ENCODE measurements at places on chromosomes 12 and 14.

DNA sequence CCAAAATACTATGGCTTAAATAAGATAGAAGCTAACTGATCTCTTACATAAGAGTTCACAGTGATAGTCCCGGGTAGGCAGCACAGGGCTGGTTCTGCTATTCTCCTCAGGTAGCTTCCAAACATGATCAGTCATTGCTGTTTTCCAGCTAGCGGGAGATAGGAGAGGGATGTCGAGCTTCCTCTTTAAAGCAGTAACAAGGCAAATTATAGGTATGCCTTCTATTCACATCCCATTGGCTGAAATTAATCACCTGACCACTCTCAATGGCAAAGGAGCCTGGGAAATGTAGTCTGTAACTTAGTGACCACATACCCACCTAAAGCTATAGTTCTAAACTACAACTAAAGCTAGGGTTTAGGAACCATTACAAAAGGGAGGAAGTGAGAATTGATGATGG, 34.5 kb upstream of the VRK1 start:
- DNase-seq, result peak; percentile 23

GRCh38 chr12:122518908-122519307, 7.8 kb downstream of the RSRC2 start:
- no peak for DNase-seq

DNA sequence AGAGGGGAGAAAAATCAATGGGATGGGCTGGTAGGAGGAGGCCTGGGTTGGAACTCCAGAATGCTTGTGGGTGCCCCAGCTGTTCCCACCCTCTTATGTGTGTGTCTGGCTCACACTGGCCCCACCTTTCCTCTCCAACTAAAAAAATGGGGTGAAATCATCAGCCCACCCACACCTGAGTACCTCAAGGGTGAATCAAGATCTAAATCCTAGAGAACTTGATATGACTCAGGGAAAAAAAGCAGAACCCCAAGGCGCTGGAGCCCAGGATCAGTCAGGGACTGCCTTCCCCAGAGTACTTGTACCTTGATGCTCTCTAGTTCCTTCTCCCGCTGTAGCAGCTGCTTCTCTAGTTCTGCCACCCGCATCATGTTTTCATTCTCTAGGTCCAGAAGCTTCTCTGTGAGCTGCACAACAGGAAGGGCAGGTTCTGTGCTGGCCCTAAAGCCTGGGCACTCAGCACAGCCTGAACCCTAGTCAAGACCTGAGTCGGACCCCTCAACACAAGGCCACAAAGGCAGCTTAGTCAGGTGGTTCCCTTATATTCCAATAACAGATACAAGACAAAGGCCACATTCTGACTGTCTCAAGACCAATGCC, 29.7 kb downstream of the PRPF40B start:
- no peak for DNase-seq

DNA sequence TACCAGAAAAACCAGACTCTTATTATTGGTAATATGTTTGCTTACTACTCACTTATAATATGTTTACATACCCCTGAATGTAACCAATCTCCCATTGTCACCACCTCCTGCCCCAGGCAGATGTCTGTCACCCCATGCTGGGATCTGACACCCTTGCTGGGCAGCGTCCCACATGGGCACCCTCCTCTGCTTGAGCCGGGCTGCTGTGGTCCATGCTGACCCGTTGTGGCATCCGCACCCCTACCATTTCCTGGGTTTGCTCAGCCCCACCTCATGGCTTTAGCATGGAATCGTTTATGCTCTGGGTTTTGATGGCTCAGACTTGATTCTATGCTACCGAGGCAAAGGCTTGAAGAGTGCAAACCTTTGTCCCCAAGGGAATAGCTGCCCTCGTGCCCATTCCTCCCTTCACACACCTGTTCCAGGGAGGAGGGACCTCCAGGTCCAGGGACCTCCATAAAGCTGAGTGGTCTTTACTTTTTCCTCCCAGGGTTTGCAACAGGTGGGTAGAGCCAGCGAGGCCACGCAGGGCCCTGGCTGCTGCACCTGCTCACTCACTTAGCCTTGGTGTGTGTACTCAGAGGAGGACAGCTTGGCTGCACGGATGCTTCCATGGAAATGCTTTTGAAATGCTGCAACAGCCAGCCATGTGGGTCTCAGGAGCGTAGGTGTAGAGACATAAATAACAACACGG, 68.7 kb downstream of the PRMT8 start:
- DNase-seq, result peak; percentile 41

GRCh38 chr12:81207664-81208063, 129.8 kb downstream of the ACSS3 start:
- no peak for DNase-seq

DNA sequence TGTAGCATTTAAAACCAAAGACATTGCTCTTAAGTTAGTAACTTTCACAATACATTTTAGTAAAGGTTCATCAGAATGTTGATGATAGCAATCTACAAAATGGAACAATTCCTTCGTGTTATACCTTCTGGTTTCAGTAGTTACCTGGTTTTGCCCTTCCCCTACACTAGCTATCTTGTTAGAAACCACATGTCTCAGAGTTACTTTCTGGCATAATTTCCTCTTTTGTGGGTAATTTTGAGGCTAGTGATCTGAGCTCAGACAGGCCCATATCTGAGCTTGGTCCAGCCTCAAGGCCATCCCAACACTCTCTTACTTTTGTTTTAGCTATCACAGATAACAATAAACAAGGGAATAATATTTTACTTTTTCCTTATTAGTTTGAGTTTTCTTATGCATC, 196.9 kb downstream of the KITLG start:
- DNase-seq, result no peak

DNA sequence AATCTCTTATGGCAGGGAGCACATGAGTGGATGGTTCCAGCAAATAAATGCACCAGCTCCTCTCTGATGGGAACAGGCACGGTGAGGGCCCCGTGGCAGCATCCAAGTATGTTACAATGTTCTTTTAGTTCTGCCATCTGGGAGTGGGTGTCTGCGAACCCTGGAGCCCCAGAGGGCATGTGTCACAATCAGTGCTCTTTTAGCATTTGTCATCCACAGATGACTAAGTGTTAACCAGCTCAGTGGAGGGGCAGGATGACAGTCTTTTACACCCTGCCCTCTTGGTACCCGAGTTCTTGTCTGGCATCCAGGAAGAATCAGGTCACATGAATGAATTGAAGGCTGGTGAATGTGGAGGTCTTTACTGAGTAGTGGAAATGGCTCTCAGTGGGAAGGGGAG, 560.4 kb upstream of the FLRT2 start:
- peak; percentile 41 for DNase-seq

- DNase-seq, result no peak
Measured at GRCh38 chr12:93526786-93527428, 45.6 kb upstream of the SOCS2 start.

DNA sequence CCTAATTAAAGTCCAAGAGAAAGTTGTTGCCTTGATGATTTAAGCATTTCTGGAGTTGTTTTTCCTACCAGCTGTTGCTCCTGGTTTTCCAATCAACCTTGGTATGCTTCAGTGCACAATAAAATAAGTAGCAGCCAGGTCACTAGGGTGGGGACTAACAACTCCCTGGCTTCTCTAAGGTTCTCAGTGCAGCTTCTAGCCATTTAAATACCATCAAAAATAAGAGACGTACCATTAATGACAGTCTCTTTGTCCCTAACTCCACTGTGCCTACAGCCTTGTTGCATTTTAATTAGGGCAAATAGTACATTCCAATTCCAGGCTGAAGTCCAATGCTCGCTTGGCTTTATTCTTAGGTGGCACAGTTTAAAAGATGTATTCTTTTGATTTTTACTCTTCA, 11.8 kb downstream of the STON2 start:
- DNase-seq, result no peak

- DNase-seq, result no peak
Measured at GRCh38 chr14:90553921-90554336, 157.1 kb downstream of the CALM1 start.

GRCh38 chr12:120468821-120469449, 613 bp downstream of the SRSF9 start:
- DNase-seq, result no peak

- no peak for DNase-seq
Measured at GRCh38 chr14:85214471-85214870, 315.5 kb upstream of the FLRT2 start.

- DNase-seq, result no peak
Measured at GRCh38 chr12:106767954-106768822, 6.3 kb upstream of the RIC8B start.

DNA sequence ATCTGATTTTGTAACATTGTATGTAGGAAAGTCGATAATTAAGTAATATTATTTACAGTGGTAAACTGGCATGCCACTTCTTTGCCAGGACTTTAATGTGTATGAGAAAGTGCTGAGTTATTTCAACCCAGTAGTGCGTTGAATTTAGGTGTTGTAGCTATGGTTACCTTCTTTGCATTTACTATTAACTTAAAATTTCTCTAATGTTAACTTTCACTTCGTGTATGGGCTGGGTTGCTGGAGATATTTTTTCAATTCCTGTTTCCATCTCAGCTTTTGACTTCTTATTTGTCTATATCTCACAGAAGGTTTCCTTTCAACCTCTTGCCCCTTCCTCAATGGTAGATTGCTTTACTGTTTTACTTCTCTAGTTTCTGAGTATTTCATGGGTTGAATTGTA, 1345.6 kb downstream of the FSCB start:
- DNase-seq, result no peak

GRCh38 chr14:100540141-100540925, 46.9 kb downstream of the BEGAIN start:
- no peak for DNase-seq

GRCh38 chr12:54368025-54368708, 3.9 kb upstream of the GPR84 start:
- DNase-seq, result no peak

GRCh38 chr12:226401-226800, 12.4 kb upstream of the SLC6A12 start:
- DNase-seq, result no peak

DNA sequence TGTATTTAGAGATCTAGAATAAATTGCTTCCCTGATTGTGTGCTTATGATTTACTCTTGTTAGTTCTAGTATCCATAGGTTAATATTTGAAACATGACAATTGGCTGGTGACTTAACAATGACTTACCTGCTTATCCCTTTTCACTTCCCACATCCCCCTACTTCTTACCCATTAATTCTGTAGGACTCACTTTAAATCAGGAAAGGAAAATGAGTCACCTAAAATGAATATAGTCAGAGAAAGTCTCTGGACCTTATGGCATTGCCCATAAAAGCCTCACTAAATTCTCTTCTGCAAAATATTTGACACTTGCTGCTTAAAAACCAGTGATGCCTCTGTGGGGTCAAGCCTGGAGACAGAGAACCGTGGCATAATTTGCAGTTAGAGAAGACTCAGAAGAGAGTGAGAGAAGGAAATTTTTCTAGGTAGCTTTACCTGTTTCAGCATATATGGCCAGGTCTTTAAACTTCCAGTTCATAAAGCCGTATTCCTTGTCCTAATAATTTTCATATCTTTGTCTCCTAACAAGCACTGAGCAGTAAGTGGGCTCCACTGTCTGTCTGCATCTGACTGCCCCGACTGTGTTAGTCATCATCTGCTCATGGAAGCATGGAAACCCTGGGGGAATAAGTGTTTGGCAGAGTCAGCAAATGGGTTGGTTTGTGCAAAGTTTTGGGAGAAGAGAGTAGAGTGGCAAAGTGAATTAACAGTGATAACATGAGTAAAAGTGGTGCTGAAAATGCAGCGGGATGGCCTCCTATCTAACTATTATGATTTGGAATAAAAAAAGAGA, 294.4 kb downstream of the AKAP6 start:
- DNase-seq, result no peak

- peak; percentile 20 for DNase-seq
Measured at GRCh38 chr14:89121968-89122620, 294.9 kb downstream of the FOXN3 start.

DNA sequence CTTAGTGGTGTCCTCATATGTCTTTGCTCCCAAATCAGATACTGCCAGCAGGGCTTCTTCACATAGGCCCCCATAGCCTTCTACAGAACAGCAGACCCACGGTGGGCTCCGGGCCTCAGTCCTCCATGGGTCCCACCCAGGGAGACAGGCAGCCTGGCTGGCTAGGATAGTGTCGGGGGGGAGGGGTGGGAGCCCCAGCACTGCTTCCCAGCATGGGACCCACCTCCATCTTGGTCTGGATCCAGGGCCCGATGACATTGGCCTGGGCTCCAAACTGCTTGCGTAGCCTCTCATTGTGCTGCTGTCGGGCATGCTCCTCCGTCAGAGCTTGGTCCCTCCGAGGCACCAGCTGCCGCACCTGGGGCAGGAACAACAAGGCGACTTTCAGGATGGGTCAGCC, 89.4 kb upstream of the ZFP36L1 start:
- no peak for DNase-seq

- no peak for DNase-seq
Measured at GRCh38 chr12:90520002-90520734, 434.8 kb downstream of the CCER1 start.

GRCh38 chr14:51954031-51954430, 35.3 kb upstream of the RTRAF start:
- DNase-seq, result no peak

GRCh38 chr12:52812749-52813148, 1.2 kb downstream of the KRT4 start:
- no peak for DNase-seq

GRCh38 chr12:67630373-67631088, 18.0 kb upstream of the DYRK2 start:
- no peak for DNase-seq

GRCh38 chr12:27220055-27220987, 23.8 kb upstream of the STK38L start:
- no peak for DNase-seq

GRCh38 chr14:32319368-32320049, 9.6 kb upstream of the AKAP6 start:
- DNase-seq, result no peak

- no peak for DNase-seq
Measured at GRCh38 chr12:100651694-100652093, 78.2 kb downstream of the GAS2L3 start.

- no peak for DNase-seq
Measured at GRCh38 chr14:64405295-64405694, 17.1 kb downstream of the MTHFD1 start.

DNA sequence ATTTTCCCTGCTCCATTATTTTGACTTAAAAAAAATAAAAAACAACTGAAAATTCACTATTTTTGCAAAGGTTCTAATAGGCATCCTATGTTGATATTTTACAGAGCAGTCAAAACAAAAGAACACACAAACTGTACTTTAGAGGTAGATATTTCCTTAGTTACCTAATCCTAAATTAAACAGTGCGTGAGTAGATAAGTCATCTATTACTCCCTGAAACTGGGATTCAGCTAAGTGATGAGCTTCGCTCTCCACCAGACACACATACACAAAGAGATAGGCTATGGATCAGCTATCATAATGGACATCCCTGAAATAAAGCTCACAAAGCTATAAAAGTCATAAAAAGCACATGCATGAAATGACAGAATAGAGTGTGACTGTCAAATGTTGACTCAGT, 398.7 kb downstream of the SOX5 start:
- no peak for DNase-seq

- no peak for DNase-seq
Measured at GRCh38 chr14:68140806-68141205, 321.2 kb downstream of the RAD51B start.

DNA sequence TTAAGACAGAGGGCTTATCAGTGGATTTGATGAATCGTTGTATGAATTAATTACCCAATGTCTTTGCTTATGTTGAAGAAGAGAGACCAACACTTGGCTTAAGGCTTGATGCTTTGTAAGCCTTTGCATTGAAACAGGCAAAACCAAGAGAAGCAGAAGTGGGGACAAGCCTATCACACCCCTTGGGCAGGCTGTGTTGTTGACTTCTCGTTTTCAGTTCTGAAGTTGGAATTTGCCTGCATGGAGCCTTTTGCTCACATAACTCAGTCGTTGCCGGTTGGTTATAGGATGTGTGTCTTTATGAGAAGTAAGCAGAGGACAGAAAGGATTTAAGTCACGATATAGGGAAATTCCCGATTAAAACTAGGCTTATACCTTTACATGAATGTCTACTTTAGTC, 94.7 kb downstream of the CCDC92 start:
- no peak for DNase-seq
